ENCODE measurements at places on chromosomes 7 and 10.

- DNase-seq = peak; percentile 26
Measured at GRCh38 chr10:72087392-72087968, 871 bp downstream of the SPOCK2 start.

GRCh38 chr10:80480852-80481251 lies 26.7 kb downstream of the TSPAN14 start:
- DNase-seq = no peak

- no peak for DNase-seq
Measured at GRCh38 chr7:92714767-92715166, 121.6 kb downstream of the CDK6 start.

- DNase-seq = no peak
Measured at GRCh38 chr10:6542999-6543430, 37.1 kb downstream of the PRKCQ start.

- no peak for DNase-seq
Measured at GRCh38 chr10:122515022-122515424, 45.5 kb upstream of the DMBT1 start.

DNA sequence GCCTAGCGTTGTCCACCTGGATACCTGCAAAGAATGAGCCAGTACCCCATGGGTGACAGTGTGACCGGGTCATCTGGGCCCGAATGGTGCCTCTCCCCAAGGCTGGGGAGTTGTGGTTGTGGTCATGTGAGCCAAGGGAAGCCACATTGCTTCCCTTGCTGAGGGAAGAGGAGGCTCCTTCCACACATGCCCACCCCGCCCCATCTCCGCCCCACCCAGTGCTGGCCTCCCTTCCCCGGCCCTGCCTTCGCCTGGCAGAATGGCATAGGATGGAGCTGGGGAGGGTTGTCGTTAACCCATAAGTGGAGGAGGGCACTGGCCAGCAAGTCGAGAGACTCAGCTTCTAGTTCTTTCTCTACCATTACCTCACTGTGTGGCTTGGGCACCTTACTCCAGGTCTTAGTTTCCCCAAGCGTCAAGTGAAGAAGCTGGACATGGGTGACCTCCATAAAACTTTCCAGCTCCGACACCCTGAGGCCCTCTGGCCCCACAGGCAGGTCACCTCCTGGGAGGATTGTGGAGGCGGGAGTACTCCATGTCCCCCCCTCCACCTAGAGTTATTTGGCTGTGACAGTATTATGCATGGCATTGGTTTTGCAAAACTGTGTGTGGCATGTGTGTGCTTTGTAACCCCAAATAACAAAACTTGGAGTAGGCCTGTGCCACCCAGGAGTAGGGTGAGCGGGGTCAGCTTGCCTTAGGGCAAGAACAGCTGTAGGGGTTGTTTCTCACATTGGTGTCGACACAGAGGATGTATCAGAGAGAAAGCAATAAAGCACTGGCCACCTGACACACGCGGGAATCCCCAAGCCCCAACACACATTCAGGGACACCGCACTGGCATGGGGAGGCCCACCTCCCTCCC lies 90.5 kb upstream of the MACROH2A2 start:
- no peak for DNase-seq

DNA sequence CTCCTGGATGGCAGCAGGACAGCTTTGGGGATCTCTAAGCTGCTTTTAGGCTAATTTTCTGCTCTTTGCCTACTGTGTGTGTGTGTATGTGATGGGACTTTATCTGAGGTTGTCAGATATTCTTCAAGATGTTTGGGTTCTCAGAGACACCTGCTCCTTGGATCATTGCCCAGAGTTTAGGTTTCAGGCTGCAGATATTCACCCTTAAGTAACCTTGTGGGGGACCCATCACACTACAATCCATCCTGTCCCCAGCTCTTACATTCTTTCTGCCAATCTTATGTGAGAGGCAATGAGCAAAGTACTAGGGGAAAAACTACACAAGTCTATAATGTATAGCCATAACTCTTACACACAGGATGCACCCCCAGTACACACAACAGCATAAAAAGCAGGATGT lies 263.0 kb upstream of the ZWINT start:
- DNase-seq = no peak

DNA sequence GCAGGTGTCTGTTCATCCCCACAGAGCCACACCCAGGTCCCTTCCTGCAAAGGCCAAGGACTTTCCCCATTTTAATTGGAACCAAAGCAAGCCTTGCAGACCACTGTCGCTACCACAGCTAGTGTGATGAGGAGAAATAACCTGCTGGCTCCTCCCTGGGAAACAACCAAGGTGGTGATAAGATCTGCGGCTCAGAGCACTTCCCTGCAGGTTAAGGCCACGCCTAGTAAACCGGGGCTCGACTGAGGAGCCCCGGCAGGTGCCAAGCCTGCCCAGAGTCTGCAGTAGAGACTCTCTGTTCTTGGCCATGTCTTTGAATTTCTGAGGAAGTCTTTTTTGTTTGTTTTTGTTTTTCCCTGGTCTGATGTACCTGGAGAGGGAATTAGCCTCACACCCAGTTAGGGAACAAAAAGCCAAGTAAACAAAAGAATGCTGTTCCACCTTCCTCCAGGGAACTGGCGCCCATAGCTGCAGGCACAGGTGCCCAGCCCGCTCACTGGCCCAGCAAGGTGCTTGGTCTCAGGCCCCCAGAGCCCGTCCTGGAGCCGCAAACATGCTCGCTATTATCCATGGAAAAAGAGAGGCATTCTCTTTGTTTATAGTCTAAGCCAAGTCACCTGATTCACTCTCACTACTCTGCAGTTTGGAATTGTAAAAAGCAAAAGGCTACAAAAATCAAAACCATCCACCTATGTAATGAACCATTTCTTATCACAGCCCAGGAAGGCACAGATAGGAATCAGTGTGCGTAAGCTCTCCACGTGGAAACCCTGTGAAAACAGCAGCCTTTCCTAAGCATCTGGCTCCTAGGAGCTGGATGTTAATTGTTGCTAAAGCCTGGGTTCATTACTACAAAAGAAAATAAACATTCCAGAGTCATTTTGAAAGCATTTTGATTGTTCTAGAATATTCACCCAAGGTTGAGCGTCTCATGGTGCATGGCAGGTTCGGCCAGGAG lies 2.7 kb downstream of the GPR146 start:
- no peak for DNase-seq

GRCh38 chr10:81104494-81104893 lies 566.8 kb downstream of the SH2D4B start:
- DNase-seq = no peak

DNA sequence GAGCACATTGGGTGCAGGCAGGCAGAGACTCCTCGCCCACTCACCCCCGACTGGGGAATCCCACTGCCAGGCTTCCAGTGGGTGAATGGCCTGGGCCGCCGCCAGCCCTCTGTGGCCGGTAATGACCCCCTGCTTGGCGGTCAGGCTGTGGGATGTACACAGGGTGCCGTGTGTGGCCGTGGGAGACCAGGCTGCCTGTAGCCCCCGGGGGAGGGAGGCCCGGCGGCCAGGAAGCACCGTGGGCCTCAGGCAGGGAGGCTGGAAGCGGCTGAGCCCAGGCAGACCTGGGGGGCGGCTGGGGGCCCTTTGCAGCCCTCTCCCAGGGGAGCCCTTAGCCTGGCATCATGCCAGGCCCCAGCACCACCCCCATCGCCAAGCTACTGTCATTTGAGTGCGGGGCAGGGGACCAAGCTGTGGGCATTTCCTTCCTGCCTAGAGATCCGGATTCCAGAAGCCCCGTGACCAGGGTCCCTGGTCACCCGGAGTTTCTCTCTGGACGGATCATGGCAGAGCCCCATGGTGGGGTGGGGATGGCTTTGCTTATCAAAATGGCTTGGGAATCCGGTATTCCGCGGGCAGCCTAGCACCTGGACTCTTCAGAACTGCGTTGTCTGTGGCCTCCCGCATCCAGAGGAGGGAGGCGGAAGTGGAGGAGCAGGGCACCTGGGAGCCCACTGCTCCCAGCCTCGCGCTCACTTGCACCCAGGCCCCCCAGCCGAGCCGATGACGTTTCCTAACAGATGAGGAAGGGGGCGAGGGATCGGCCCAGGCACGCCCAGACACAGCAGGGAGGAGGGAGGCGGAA lies 1.1 kb downstream of the TTYH3 start:
- peak; percentile 34 for DNase-seq

DNA sequence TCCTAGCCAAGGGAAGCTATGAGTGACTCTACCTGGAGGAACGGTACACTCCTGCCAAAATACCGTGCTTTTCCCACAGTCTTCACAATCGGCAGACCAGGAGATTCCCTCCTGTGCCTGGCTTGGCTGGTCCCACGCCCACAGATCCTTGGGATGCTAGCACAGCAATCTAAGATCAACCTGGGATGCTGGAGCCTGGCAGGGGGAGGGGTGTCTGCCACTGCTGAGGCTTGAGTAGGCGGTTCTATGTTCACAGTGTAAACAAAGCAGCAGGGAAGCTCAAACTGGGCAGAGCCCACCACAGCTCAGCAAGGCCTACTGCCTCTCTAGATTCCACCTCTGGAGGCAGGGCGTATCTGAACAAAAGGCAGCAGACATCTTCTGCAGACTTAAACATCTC lies 295.3 kb downstream of the ELMO1 start:
- DNase-seq = no peak

DNA sequence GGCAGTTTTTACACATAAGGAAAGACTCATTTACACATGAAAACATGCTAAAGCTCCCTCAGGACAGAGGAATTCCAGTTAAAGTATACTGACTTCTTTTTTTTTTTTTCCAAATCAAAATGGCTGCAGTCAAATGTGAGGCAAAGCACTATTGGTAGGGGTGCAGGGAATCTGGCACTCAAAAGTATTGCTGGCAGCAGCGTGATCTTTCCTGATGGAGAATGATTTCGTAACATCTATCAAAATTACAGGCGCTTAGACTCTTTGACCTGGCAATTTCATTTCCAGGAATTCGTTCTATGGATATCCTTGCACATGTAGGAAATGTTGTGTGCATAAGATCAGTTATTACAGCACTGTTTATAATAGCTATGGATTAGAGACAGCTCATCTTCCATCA lies 65.7 kb downstream of the VSTM4 start:
- DNase-seq = no peak

- no peak for DNase-seq
Measured at GRCh38 chr7:2309889-2310331, 4.3 kb downstream of the SNX8 start.

DNA sequence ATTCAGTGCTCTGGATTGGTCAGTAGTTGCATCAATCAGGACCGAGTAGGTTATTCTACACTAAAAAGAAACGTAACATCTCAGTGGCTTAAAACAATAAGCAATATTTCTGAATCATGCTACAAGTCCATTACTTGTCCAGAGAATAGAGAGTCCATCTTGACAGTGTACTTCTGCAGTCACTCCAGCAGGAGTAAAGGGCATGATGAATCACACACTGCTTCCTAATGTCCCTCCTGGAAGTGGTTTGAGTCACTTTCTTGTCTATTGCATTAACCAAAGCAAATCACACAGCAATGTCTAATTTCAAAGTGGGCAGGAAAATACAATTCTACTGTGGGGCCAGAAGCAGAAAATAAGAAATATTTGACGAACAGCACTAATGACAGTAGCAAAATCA lies 124.8 kb downstream of the TSPAN12 start:
- DNase-seq = no peak

DNA sequence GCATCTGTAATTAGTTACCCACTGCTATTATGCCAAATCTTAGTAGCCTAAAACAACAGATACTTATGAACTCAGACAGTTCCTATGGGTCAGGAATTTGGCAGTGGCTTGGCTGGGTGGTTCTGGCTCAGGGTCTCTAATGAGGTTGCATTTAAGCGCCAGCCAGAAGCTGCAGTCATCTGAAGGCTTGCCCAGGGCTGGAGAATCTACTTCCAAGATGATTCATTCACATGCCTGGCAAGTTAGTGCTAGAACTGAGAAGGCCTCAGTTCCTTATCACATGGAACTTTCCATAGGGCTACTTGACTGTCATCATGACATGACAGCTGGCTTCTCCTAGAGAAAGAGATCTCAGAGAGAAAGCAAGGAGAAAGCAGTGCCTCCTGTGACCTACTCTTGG lies 121.3 kb downstream of the AVL9 start:
- DNase-seq = no peak

- DNase-seq = no peak
Measured at GRCh38 chr10:121734589-121735045, 136.4 kb upstream of the FGFR2 start.

GRCh38 chr7:129228633-129229032 lies 3.8 kb downstream of the AHCYL2 start:
- DNase-seq = no peak

- DNase-seq = no peak
Measured at GRCh38 chr10:60575105-60575504, 185.4 kb upstream of the ANK3 start.

DNA sequence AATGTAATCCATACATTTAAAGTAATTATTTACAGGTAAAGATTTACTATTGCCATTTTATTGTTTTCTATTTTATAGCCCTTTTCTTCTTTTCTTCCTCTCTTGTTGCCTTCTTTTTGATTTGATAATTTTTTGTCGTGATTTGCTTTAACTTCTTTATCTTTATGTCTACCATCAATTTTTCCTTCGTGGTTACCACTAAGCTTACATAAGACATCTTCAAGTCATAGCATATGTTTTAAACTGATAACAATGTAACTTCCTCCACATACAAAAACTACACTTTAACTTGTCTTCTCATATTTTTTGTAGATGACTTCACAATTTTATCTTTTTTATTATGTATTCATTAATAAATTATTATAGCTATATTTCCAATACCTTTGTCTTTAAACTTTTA lies 316.6 kb downstream of the PLXDC2 start:
- DNase-seq = no peak

GRCh38 chr7:129865925-129866201 lies 86.9 kb downstream of the UBE2H start:
- DNase-seq = no peak

DNA sequence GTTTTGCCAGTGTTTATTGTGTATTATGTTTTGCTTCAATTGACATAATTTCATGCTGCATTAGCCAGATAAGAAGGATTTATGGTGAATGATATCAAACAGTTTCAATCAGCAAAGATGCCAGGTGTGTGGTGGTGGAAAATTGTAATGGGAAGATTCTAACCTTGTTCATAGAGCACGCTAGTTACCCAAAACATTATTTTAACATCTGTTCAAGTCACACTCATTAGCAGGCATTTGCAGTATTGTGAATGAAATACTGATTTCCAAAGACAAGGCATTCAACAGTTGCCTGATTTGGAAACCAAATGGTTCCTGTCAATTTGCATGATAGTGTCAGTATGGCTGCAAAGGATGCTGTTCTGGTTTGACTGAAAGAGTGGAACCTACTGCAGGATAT lies 129.7 kb downstream of the EPC1 start:
- DNase-seq = no peak
